ENCODE measurements at places on chromosomes 4 and X. TPM values are rescaled to one million over a fixed set of nuclear protein-coding genes. Genes with fewer than 3 reads are reported as not detected.

Gene GYG2
- 14.1 TPM for total RNA-seq

Gene OTUD5
- 49.0 TPM for total RNA-seq

GRCh38 chrX:27883468-27884092 is 75.8 kb downstream of the MAGEB10 start:
- H3K4me1 ChIP-seq: no peaks in the 10 kb centered on the region
- no peak for DNase-seq
- no peaks in the 10 kb centered on the region for H3K27me3 ChIP-seq
- H3K27ac ChIP-seq: no peak overlapping the region

- H3K4me3 ChIP-seq: peak overlapping the region; percentile 60
- H3K27me3 ChIP-seq: no peaks in the 10 kb centered on the region
- H3K4me1 ChIP-seq: peaks cover 39% of the 10 kb centered on the region
- peak overlapping the region; percentile 87 for H3K27ac ChIP-seq
- H3K36me3 ChIP-seq: no peaks in the 10 kb centered on the region
Observed at GRCh38 chrX:10173331-10173900, 16.6 kb downstream of the CLCN4 start.

Gene GPR50
- total RNA-seq: not detected

DNA sequence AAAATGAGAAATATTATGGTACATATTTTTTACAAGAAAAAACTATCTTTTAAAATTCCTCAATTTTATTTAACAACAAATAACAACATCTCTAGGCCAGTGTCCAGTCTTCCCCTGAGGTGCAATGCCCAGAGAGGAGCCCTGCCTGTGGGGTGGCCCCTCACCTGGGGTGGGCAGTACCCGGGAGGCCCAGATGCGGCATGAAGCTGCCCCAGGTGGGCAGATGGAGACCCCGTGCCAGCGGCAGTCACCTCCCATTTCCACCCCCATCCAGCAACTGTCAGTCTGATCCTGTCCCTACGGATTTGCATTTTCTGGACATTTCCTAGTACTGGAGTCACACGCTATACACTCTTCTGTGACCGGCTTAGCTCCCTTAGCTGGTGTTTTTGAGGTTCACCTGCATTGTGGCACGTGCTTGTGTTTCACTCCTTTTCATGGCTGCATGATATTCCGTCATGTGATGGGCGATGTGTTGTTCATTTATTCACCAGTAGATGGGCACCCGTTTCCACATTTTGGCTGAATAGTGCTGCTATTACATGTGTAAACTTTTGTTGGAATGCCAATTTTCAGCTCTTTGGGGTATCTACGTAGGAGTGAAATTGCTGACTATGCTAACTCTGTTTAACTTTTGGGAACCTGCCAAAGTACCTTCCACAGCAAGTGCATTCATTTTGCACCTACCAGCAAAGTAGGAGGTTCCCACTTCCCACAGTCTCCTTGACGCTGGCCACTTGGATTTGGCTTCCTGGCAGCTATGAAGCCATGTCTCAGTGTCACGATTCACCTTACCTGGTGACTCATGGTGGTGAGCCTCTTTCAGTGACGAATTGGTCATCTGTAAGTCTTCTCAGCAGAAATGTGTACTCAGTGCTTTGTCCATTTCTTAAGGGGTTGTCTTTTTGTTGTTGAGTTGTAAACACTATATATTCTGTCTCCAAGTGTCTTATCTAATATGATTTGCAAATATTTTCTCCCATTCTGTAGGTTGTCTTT is 11.7 kb upstream of the MAEA start:
- H3K4me3 ChIP-seq: no peak overlapping the region
- no peak overlapping the region for H3K27ac ChIP-seq
- H3K4me1 ChIP-seq: no peaks in the 10 kb centered on the region
- H3K36me3 ChIP-seq: peaks cover 5% of the 10 kb centered on the region

GRCh38 chrX:16638533-16638932 is 11.4 kb upstream of the S100G start:
- peaks cover 19% of the 10 kb centered on the region for H3K36me3 ChIP-seq
- H3K27me3 ChIP-seq: no peaks in the 10 kb centered on the region
- no peak overlapping the region for H3K4me3 ChIP-seq
- H3K27ac ChIP-seq: peak overlapping the region; percentile 74

- H3K36me3 ChIP-seq: peaks cover 38% of the 10 kb centered on the region
- H3K27ac ChIP-seq: no peak overlapping the region
- no peaks in the 10 kb centered on the region for H3K27me3 ChIP-seq
- no peak for DNase-seq
- H3K4me1 ChIP-seq: no peaks in the 10 kb centered on the region
Observed at GRCh38 chr4:5815641-5816040, 77.2 kb downstream of the CRMP1 start.

GRCh38 chr4:118814058-118814457 is 21.9 kb downstream of the SEC24D start:
- peaks cover 65% of the 10 kb centered on the region for H3K36me3 ChIP-seq
- H3K4me1 ChIP-seq: peaks cover 55% of the 10 kb centered on the region
- H3K27ac ChIP-seq: no peak overlapping the region
- no peaks in the 10 kb centered on the region for H3K27me3 ChIP-seq
- H3K4me3 ChIP-seq: no peak overlapping the region
- no peak for DNase-seq

GRCh38 chr4:147793569-147794313 is 61.9 kb downstream of the ARHGAP10 start:
- peak overlapping the region; percentile 89 for H3K27ac ChIP-seq
- peaks cover 6% of the 10 kb centered on the region for H3K36me3 ChIP-seq
- H3K4me1 ChIP-seq: peaks cover 76% of the 10 kb centered on the region
- no peak overlapping the region for H3K4me3 ChIP-seq

Gene TEC
- total RNA-seq: 0.35 TPM

GRCh38 chrX:106995678-106996077 is 4.3 kb downstream of the MORC4 start:
- H3K27me3 ChIP-seq: no peaks in the 10 kb centered on the region
- H3K4me1 ChIP-seq: peaks cover 8% of the 10 kb centered on the region
- DNase-seq: no peak

Gene GPR173
- total RNA-seq: 8.5 TPM

Gene FGA
- not detected for total RNA-seq
